ENCODE measurements at places on chromosomes 7 and 10.

DNA sequence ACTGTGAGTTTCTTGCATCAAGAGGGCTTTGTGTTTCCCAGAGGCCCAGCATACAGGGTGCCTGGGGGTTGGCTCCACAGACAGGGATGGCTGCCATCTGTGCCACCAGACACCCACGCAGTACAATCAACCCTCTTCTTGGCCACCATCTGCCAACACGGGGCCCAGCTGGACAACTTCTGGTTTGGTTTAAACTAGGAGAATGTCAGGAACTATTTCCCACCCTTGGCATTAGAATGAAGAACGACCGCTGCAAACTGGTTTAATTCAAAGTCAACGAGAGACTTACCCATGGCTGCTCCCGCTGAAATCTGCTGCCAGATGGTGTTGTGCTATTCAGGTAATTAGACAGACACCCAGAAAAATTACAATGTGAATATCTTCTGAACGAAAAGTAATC is 27.8 kb downstream of the NMT2 start:
- DNase-seq, result no peak

DNA sequence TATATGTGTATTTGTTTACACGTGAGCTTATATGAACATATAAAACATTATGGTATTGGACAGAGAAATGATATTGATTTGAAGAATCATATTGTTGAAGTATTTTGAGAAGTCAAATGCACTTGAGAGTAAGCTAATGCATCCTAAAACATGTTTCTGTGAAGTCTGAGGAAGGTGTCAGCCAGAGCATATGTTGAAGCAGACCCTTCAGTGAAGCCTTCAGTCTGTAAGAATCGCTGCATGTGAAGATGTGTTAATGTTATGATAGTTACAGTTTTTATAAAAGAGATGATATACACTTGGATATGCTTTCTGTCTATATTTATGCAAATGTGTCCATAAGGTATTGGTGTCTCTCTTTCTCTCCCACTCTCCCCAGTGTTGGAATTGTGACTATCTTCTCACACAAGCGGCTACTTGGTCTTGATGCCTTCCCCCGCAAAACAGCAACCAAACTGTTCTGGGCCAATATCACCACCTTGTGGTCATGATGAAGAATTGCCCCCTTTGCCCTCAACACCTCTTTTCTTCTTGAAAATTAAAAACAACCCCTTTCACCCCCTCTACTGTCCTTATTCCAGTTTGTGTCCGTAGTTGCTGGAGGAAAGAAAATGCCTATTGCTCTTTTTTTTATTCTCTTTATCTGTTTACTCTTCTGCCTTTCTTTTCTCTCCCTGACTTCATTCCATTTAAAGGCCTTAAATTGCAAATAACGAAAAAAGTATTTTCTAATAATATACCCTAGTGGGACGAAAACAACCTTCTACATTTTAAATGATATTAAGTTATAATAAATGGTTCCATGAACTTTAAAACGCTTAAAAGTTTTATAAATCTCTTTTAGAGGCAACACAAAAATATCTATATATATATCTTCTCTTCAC is 64.9 kb downstream of the IKZF1 start:
- DNase-seq, result no peak

DNA sequence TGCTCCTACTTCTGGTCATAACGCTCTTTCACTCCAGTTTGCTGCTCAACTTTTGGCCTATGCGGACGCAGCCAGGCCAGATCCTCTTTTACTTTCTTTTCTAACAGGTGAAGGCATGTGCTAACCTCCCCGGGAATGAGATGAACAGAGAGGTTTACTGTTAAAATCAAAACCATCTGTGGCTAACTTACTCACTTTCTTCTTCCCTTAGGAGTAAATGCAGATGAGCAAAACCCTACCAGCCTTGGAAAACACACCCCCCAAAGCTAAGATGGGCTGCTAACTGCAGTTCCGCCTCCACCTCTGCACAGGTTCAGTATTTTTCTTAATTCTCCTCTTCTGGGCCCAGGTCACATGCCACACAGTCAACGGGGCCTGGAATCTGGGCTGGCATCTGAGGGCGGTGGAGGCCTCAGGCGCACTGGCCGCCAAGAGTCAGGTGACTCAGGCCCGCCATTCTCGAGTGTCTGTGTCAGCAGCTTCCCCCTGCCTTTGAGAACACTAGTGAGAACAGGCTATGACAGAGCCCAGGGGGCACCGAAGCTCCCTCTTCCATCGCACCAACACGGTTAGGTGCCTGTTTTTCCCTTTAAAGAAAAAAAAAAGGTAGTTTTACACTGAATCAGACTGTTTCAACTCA is 11.1 kb downstream of the FAM53B start:
- DNase-seq, result no peak

GRCh38 chr10:72466018-72466417 is 111.3 kb upstream of the DNAJB12 start:
- DNase-seq, result no peak

- DNase-seq, result no peak
These were observed 39.3 kb downstream of the COL1A2 start for GRCh38 chr7:94434042-94434441.

DNA sequence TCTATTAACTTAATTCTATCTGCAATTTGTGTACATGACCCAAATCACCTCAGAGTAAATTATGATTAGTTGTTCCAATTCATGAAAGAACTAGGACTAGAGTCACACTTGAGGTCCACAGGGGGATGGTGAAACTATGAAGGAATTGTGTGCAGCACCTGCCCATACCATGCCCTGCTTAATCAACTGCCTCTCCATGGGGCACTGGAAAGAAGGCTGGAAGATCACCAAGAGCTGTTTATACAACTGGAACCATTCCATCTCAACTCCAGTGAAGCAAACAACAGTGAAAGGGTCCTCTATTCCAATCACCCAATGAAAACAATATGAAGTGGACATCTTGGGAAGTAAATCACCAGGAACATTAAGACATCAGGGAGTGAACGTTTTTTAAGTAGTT is 98.7 kb upstream of the SEMA3D start:
- DNase-seq, result no peak

DNA sequence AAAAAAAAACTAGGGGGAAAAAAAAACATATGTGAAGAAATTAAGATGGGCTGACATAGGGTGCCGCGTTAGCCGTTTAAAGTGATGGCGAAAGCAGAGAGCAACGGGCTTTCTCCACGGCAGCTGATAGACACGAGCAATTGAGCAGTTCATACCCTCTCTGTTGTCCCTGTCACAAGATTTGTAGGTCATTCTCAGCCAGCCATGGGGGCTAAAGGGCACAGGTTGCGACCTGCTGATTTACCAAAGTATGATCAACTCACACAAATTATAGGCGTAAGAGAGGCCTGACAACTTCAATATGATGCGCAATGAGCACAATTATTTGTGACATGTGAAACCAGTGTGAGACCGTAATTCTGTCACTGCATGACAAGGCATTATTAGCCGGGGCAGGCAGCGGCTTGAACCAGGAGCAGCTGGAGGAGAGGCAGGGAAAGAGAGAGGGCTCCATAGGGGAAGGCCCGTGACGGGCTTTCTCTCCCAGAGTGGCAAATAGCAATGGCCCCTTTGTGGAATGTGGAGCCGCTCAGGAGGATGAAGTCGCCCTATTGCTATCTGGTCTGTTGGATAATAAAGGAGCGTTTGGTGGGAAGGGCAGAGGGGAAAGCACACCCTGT is 195.1 kb upstream of the HABP2 start:
- no peak for DNase-seq

DNA sequence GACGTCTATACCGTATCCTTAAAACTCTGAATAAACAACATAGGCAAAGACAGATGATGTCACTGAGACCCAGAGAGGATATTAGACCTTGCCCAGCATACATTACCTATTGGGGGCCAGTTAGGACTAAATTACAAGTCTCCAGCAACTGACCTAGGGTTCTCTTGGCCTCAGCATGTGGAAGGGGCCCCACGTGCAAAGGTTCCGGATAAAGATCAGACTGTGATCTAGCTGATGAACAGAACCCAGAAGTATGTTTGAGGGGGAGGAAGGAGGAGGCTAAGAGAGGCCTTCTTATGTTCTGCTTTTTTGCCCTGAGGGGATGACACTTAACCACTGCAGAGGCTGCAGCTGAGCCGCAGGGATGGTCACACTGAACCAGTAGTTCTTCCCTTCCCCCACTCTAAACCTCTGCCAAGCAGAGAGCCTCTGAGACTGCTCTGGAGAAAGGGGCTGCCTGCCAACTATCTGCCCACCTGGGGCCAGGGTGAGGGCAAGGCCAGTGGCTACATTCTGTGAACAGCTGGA is 24.0 kb upstream of the KMT2C start:
- DNase-seq, result no peak

DNA sequence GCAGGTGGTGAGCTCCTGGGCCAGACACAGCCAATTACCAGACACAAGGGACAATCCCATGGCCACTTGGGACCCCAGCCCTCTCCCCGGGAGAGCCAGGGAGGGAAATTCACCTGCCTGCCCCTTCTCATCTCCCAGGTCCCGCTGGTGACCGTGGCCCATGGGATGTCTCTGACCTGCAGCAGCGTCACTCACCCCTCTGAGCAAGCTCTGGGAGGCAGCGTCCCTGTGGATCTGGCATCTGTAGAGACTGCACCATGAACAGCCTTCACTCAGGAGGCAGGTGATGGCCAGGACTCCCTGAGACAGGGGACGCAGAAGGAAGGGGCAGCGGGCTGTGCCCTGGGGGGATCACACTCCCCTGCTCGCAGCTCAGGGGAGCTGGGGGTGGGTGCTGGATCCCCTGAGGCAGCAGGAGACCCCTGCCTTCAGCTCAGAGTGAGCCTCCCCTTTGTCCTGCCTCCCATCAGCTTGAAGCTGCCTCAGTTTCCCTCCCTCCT is 90.8 kb downstream of the FOXL3 start:
- no peak for DNase-seq

- no peak for DNase-seq
These were observed 53.8 kb downstream of the CAMK1D start for GRCh38 chr10:12403119-12403518.

GRCh38 chr10:106919871-106920282 is 244.6 kb downstream of the SORCS1 start:
- no peak for DNase-seq

- DNase-seq, result no peak
These were observed 68.3 kb downstream of the HIPK2 start for GRCh38 chr7:139709485-139709884.

DNA sequence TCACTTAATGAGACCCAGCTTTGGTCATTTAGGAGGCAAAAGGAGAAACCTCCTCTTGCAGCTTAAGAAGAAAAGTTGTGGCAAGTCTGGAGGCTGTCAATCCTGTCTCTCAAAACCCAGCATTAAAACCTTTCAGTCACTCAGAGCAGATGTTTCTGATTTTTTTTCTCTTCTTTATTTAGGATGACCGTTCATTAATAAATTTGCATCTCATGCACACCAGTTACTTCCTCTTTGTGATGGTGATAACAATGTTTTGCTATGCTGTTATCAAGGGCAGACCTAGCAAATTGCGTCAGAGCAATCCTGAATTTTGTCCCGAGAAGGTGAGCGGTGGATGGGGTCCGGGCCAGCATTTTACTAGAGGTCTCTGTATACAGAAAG is 32.0 kb downstream of the TMEM248 start:
- DNase-seq, result no peak

DNA sequence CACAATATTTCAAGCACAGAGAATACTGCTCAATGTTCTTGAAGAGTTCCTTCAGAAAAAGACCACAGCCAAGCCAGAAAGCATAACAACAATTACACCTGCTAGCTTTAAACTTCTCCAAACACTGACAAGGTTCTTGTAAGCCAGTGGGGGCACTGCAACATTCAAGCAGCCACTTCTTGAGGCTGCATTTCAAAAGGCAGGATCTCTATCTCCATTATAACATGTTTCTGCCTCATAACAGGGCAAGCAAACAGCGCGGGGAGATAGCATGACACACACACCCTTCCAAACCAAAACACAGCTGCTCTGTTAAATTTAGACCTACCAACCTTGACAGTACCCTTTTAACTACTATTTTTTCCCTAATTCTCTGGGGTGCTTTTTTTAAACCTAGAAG is 30.8 kb downstream of the CHCHD3 start:
- DNase-seq, result no peak

DNA sequence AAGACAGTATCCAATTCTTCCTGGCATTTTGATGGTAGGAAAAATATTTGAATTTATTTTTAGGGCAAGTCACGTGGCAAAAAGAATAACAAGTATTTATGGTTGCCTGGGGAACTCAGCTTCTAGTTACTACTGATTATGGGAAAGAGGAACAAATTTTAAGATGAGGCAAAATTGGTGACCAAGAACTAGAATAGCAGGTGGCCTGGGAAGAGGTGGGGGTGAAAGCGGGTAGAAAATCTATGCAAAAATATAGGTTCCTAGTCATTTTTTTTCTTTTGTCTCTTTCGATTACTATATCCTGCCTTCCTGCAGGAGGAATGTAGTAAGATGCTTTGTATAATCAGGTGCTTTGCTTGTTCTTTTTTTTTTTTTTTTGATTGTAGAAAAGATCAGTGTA is 27.8 kb downstream of the ENTPD1 start:
- DNase-seq, result no peak

DNA sequence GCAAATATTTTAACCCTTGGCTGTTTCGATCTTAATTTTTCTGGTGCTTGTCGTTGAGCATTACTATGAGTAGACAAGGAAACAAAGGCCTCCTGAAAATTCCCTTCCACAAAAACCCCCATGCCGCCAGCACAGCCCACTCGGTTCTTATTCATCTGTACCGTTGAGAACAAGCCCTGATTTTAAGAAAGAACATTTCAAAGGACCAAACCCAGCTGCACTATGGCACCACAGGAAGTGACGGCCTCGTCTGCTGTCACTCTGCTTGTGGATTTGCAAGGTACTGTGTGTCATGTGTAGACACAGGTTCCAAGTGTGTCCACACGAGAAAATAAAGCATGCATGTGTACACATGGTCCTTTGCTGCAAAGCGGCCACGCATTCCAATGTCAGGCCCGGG is 285.2 kb downstream of the DNAJB6 start:
- no peak for DNase-seq

GRCh38 chr7:47375121-47375938 is 206.6 kb downstream of the TNS3 start:
- no peak for DNase-seq
